ENCODE measurements at places on chromosomes 12 and 14. TPM values are rescaled to one million over a fixed set of nuclear protein-coding genes. Genes with fewer than 3 reads are reported as not detected.

DNA sequence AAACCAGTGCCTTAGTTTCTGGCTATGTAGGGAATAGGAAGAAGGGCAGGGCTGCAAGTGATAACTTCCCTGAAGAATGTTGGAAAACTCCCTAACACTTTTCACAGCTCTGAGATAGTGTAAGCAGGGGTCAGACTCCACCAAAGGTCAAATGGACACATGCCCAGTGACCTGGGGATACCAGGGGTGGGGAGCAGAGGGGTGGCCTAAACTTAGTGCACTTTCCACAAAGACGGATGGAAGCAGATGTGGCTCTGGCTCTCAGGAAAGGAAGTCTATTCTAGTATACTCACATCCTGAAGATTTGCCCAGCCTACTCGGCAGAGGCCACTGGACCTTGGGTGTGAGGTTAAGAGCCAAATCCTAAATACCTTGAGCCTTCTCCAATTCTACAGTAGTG lies 285.8 kb downstream of the NUAK1 start:
- no peak for DNase-seq

DNA sequence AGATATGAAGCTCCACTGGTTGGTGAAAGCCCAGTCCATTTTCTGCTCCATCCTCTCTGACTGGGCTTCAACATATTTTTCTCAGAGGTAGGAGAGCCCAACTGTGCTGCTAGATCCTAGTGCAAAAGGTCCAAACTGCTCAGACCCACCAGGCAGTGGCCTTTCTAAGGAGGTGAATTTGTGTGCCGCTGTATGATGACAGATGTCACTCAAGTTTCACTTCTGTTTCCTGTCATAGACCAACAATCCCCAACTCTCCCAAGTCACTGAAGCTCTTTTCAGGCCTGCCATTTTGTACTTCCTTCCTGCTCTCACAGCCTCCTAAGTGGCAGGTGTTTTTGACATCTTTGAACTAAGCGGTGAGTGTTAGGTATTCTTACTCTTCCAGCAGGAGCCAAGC lies 16.4 kb upstream of the RNASE4 start:
- DNase-seq, result no peak

The GPR68 gene
- total RNA-seq, result not detected

The TEX22 gene
- total RNA-seq, result 2.7 TPM
